CD4-positive, alpha-beta T cell treated with Interleukin-2 at 100 ng/mL for 4 hours (primary cell): ENCODE measurements at places on chromosomes 4 and X.
A peak's percentile ranks its signal among the peaks of the same experiment; 100 is the strongest.

GRCh38 chrX:3378156-3378555 lies 31.7 kb upstream of the MXRA5 start:
- no peak for DNase-seq

- DNase-seq, result no peak
Observed at GRCh38 chr4:128653527-128654444, 155.7 kb upstream of the JADE1 start.

GRCh38 chrX:130109429-130110378 lies 593 bp downstream of the ELF4 start:
- no peak for DNase-seq

GRCh38 chrX:131262738-131263679 lies 26.1 kb downstream of the IGSF1 start:
- DNase-seq, result no peak

DNA sequence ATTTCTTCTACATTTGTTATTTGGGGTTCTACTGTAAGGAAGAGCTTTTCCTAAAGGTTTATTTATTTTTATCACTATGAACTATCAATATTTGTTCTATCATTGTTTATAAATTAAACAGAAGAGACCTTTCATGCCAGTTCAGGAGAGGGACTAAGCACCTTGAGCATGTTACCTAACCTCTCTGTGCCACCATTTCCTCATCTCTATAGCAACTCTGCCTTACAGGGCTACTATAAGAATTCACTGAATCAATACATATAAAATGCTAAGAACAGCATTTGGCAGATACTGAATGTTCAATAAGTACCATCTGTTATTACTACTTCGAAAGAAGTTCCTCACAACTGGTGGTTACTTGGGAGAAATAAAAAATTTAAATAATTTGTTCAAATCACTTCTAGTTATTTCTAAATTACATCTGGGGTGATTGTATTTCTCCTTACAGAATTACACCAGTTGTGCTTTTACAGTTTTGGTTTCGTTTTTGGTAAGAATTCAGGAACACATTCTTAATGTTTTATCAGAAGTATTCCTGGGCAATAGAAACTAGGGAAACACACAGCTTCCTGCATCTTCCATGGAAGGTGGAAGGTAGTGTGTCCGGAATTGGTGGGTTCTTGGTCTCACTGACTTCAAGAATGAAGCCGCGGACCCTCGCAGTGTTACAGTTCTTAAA lies 32.9 kb downstream of the EREG start:
- peak; percentile 20 for DNase-seq

DNA sequence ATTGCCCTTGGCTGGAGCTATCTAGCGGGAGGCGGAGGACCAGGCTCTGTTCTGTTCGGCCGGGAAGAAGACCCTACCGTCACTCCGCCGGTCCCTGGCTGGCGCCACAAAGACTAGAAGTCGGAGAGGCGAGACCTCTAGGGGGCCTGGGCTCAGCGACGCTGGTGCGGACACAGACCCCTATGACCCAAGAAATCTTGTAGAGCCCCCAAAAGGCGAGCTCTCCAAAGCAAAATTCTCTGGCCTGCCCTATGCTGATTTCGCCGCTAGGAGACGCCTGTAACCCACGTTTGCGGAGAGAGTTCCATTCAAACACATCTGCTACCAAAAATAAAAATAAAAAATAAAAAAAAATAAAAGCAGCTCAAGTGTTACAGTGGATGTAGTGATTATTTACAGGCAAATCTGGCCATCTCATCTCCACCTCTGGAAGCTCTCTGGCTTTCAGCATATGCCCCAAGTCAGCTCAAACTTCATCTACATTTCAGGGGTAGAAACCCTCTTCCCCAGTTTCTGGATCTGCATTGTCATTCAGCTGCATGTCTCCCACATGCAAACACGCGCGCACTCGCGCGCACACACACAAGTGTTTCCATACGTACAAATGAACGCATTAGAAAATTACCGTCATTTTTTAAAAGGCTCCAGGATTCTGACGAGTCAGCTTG lies 2.4 kb upstream of the PCDH10 start:
- DNase-seq, result no peak
